Ureter (tissue), 1 donor: ENCODE measurements at places on chromosomes 16 and 17. TPM values are rescaled to one million over a fixed set of nuclear protein-coding genes. Genes with fewer than 3 reads are reported as not detected.

GRCh38 chr17:82592767-82593589 is 55.3 kb downstream of the WDR45B start:
- peak; percentile 78 for DNase-seq

CCL7 gene
- not detected for total RNA-seq

GPRC5B gene
- 23.2 TPM for total RNA-seq

GRCh38 chr16:72467157-72467759 is 295.3 kb upstream of the PMFBP1 start:
- DNase-seq: no peak

DNA sequence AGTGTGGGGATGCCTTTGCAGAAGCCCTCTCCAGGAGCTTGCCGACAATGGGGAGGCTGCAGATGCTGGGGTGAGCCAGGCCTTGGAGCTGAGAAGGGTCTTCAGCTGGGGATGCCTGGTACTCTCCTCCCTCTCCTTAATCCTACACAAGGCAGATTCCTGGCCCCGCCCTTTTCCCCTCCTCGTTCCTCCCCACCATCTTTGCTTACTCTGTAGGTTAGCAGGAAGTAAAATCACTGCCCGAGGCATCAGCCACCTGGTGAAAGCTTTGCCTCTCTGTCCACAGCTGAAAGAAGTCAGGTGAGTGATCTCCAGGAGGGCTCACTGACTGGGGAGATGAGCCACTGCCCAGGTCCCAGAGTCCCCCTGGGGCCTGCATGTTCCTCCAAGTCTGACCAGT is 38.7 kb downstream of the NLRC5 start:
- no peak for DNase-seq

HIGD1B gene
- 3.2 TPM for total RNA-seq

SLC13A2 gene
- 0.62 TPM for total RNA-seq

DNA sequence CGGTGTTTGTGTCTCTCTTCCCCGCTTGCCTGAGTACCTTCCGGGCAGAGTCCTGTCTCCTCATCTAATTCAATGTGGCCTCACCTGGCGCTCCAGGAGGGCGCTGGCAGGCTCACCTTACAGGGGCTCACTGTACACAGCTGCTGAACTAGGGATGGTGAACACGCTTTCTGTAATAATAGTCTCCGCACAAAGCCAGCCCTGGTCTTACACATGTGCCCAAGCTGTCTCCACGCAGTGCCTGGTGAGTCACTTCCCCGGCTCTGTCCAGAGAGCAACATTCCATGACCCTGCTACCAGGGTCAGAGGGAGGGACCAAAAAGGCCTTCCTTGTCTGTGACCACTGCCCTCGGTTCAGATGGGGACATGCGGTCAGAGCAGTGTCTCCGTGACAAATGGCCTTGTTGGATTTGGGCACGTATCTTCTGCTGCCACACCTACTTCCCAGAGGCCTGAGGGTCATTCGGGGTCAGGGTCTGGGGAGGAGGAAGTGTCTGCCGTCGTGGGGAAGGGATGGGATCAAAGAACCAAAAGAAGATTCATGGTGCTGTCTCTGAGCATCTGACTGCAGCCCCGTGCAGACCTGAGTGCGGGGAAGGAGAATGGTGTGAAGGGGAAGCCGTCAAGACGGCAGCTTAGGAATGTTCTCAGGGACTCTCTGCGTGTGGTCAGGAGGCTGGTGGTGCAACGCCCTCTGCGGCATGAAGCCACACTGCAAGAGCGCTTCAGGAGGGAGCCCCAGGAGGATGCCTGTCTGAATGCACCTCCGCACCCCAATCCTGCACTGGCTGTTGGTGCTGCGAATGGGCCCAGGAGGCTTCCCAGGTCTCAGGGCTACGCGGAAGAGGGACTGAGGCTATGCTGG is 68.8 kb downstream of the IL21R start:
- no peak for DNase-seq

GRCh38 chr16:67391424-67392300 is 1.6 kb downstream of the TPPP3 start:
- DNase-seq: no peak

DNA sequence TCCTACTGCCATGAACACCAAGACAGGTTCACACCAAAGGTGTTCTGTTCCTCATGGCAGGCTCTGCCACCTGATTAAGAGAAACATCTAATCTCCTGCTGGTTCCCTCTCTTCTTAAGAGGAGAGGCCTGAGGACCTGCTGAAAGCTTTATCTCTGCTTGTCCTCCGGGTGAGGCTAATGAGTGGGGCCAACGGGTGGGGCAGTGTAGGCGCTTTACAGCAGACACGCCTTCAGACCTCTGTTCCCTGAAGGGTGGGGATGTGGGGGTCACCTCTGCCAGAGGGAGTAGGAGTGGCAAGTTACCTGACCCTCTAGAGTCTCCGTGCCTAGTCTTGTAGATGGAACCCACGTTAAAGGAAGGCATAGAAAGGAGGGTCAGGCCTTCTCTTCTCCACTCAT is 4.2 kb upstream of the MRM1 start:
- DNase-seq: no peak

DNA sequence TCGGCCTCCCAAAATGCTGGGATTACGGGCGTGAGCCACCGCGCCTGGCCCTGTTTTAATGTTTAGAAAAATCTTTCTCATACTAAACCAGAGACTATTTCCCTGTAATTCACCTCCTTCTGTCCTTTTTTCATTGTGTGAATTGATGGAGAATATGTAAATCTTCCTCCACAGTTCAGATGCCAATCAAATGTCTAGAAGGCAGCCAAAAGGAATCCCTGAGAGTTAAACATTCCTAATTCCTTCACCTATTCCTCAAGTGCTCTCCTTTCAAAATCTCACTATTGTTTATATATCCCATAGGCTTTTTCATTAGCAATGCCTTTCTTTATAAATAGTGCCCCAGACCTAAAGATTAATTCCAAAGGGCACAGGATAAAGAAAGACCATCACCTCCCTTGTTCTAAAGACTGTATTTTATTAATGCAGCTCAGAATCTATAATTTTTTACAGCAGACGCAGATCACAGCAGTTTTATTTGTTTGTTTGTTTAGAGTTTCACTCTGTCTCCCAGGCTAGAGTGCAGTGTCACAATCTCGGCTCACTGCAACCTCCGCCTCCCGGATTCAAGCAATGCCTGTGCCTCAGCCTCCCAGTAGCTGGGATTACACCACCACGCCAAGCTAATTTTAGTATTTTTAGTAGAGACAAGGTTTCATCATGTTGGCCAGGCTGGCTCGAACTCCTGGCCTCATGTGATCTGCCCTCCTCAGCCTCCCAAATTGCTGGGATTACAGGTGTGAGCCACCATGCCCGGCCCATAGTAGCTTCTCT is 30.5 kb downstream of the COPZ2 start:
- no peak for DNase-seq

KRTAP2-3 gene
- total RNA-seq: not detected

DNA sequence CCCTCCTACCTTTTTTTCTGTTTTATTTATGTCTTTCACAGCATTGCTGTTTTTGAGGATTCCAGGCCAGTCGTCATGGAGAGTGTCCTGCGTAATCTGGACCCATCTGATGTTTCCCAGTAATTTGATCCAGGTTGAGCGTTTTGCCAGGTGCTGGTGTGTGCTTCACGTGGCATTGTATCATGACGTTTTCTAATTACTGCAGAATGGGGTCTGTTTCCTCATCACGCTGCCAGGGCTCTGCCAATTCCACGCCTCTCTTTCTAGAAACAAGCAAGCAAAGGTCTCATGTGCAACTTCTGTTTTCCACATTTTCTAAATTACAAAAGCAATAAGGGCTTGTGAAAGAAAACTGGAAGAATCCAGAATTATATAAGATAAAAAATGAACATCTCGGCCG is 28.3 kb upstream of the BHLHA9 start:
- DNase-seq: no peak

DNA sequence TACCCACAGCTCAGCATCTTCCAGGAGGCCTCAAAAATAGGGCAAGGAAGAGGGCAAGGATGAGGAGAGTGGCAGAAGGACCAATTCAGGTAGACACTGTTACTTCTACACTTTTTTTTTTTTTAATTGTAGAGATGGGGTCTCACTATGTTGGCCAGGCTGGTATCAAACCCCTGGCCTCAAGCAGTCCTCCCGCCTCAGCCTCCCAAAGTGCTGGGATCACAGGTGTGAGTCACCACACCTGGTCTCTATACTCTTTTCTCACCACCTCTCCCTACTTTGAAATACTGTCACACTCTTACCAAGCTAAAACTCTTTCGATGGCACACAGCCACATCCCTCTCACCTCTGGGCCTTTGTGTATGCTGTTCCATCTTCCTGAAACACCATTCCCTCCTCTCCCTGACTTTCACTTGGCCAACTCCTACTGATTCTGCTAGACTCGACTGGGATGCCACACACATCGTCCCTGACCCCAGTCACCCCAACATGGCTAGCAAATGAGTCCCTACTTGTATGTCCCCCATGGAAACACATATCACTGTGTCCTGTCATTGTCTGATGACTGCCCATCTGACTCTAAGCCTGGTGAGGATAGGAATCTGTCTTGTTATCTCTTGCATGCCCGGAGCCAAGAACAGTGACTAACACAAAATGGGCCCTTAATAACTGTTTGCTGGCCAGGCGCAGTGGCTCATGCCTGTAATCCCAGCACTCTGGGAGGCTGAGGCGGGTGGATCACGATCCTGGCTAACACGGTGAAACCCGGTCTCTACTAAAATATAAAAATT is 7.2 kb upstream of the SLC43A2 start:
- DNase-seq: no peak

DNA sequence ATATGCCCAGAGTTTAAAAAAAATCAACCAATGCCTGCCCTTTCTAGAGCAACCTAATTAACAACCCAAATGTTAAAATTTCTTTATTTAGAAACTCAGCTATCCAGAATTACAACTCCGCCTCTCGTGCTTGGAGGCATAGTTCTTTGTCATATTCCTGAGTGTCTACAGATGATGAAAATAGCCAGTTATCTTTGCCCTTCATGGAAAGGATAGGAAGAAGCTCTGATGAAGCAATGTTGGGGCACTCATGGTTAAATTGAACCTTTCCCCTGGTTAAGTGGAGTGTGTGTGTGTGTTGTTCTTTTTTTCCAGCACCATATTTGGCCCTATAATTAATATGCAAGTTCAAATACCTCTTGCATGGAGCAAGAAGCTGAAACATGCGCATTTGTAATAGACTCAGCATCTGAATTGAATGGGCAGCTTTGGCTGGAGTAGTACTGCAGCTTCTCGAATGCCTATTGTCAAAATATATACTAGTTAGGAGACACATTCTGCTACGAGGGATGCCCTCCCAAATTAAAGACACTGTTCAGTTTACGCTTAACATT is 506.2 kb downstream of the WWOX start:
- no peak for DNase-seq

DNA sequence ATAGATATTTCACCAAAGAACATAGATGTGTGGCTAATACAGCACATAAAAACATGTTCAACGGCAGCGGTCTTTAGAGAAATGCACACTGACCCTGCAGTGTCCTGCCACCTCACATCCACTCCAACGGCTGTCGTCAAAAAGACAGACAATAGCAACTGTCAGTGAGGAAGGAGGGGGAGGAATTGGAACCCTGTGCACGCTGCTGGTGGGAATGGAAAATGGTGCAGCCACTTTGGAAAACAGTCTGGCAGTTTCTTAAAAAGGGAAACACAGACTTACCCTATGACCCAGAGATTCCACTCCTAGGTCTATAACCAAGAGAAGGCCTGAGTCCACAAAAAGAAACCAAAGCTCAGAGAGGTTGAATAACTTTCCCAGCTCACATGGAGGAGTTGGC is 7.7 kb downstream of the CEP295NL start:
- no peak for DNase-seq

DNA sequence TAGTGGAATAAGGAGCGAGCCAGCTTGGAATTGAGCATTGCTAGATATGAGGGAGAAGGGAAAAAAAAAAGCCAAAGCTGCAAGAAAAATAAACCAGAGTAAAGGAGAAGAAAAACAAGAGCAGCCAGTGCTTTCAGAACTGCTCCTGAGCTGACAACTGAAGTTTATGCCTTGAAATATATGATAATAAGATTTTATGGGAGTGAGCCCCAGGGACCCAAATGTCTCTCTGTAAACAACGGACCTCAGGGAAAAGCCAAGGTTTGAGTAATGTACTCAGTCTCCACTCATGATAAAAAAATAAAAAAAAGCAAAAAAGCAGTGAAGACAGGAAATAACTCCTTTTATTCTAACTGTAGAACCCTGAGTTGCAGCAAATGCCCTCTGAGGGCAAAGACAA is 132.6 kb downstream of the SNX11 start:
- DNase-seq: no peak

CCL1 gene
- not detected for total RNA-seq

KRT13 gene
- total RNA-seq: 2,358 TPM

DNA sequence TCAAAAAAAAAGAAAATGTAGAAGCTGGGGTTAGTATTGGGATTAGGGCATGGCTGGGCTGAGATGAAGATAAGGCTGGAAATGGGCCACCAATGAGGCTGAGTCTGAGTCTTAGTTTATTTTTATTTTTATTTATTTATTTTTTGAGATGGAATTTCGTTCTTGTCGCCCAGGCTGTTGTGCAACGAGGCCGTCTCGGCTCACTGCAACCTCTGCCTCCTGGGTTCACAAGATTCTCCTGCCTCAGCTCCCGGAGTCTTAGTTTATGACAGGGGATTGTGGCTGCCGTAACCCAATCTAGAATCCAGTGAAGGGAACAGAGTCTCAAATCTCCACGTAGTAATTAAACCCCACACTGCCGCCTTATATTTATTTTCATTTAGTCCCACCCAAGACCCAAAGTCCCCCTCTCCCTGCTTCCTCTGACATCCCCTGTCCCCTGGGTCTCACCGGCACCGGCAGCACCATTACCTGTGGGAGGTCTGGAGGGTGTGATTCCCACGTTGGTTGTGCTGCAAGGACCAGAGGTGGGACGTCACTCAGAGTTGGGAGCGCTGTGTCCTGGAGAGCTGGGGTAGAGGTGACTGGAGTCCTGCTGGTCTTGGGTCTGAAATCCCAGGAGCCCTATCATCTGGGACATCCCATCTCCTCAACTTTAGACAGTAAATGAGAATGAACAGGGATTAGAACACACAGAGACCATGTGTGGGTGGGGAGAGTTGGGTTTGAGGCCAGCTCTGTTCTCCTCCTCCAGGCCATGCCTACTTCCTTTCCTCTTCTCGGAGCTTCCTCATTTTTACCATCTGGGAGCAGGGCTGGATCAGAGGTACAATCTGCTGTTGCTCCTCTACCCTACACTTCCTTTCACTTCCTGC is at the start of gene CLEC10A:
Gene CLEC10A (minus strand): TSS at position 671 of the 875 bp plus-strand sequence. CDS start 1,439 bp downstream, outside the sequence.
- DNase-seq: no peak

TBC1D26 gene
- 0.47 TPM for total RNA-seq
